ENCODE measurements at places on chromosomes 2 and 18.

GRCh38 chr18:62435435-62436031 is 87.3 kb upstream of the ZCCHC2 start:
- no peak for DNase-seq

DNA sequence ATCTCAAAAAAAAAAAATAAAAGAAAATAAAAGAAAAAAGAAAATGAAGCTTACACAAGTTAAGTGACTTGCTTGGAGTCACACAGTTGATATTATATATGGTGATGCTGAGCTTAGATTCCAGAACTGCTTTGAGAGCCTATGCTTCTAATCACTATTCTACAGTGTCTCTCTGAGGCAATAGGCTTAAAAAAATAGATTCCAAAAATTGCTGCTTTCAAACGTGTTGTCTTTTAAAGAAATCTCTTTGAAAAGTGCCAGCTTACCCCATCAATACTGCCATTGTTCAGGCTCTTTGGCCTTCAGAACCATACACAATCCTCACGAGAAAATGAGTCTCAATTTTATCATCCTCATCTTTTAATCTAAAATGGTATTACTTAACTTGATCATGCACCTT is 102.6 kb downstream of the CDK15 start:
- DNase-seq = no peak

DNA sequence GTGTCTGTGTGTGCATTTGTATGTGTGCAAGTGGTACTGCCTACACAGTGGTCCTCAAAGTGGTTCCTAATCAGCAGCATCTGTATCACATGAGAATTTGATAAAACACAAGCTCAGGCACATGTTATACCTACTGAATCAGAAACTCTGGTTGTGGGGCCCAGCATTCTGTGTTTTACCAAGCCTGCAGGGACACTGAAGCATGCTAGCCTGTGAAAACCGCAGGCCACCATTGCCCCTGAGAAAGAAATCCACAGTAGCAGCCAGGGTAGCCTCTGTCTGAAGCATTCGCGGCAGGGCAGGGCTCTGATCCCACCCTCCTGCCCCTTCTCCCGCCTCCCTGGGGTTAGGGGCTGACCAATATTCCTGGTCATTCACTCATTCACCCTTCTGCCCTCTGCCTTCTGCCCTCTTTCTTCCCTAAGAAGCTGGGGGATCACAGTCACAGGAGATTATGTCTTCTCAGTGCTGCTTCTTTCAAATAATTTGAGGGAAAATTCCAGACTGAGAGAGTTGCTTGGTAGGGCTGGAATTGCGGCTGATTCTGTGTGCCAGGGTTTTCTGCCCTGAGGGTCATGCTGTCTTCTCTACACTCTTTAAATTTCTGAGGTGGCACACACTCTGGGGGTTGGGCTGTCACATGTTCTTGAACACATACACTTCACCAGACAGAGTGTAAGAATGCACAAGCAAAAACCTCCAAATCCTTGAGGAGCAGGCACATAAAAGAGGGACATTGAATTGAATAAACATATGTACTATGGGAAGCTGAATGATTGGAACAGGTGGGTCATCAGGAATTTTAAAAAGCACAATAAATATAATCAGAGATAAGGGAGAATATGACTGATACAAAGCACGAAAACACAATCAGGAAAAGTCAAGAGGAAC is 126.6 kb upstream of the SEC11C start:
- DNase-seq = no peak

DNA sequence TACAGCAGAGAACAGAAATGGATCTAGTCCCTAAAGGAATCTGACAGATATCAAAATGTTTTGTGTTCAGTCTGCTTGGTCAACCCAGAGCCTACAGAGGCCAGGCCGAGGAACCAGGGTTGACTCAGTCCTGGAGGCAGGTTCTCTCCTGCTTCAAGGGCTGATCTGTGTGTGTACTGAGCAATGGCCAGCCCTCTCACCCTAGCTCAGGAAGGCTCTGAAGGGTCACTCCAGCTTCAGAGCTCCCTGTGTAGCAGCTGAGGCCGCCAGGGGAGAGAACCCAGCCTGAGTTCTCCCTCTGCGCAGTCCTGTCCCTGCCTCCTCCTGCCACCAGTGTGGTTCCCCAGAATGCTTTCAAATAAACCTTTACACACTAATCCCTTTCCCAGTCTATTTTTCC is 41.1 kb downstream of the NEURL3 start:
- no peak for DNase-seq

GRCh38 chr18:35185771-35186170 is 55.1 kb upstream of the ZNF397 start:
- no peak for DNase-seq

DNA sequence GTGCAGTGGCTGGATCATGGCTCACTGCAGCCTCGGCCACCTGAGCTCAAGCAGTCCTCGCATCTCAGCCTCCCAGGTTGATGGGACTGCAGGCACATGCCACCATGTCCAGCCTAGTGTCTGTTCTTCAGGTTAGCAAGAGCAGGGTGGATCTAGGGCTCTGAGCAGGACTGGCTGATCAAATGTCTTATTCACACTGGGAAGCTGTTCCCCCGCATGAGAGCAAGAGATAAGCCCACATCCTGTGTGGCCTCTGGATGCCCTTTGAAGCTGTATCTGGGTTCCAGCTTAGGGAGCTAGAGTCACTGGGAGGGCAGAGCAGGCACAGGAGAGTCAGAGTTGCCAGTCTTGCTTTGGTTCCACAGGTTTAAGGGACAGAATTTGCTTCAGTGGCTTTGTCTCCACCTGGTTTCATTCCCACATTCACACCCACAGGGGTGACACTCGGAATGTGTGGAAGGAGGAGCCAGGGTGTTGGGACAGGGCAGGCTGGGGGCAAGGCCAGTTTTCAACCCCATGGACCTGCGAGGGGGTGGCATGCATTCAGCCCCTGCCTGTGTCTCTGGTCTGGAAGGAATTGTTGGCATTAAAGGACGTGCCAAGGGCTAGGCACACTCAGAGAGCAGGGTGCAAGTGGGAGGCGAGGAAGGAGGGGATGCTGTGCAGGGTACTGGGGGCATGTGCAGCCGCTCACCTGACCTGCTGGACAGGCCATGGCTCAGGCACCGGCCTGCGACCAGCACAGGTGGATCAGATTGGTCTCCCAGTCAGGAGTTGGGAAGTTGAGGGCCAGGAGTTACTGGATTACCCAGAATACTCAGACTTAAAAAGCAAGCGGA is 24.5 kb downstream of the PTPN18 start:
- DNase-seq = no peak

DNA sequence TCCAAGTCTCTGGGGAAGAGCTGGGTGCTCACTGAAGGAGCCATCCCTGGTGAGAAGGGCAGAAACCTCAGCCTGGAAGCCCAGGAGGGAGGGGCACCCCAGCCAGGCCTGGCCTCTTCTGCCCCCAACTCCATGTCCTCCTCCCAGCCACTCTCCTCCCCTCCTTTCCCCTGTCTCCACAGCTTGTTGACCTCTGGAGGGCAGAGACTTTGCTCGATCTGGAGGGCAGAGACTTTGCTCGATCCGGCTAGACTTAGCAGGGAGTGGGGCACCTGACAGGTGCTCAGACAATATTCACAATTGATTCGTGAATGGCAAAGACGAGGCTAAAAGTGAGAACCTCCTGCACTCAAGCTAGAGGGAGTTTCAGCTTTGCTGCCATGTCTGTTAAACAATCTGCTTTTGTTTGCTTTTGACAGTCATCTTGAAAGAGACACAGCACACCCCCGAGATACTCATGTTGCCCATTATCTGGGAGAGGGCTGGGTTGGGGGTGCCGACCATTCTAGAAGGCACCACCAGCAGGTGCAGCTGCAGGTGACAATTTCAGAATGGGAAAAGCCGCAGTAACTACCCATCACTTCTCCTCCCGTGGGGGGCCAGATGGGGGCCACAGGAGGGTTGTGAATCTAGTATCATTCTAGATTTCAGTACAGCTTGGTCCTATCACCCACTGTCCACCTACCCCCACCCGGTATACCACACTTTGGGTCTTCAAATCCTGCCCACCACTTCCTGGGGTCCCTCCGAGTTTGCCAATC is 54.8 kb downstream of the DNMT3A start:
- DNase-seq = peak; percentile 61

DNA sequence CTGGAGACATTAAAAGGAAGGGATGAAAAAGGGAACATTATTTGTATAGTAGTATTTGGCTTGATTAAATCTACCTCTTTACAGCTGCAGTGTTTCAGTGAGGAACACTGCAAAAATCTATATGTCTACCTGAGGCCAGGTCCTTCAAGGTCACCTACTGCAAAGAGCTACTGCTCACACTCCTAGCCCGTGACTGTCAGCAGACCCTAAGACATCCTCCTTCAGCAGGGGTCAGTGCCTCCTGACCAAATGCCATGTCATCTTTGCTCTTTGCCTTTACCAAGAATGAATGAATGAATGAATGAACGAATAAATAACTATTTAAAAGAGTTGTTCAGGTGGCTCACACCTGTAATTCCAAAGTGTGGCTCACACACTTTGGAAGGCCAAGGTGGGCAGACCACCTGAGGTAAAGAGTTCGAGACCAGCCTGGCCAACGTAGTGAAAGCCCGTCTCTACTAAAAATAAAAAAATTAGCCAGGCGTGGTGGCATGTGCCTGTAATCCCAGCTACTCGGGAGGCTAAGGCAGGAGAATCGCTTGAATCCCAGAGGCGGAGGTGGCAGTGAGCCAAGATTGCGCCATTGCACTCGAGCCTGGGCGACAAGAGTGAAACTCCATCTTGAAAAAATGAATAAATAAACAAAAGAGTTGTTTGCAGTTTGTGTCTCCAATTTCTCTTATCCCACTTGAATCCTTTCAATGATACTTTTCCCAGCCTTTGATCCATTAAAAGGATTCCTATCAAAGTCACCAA is 84.3 kb upstream of the GRB14 start:
- DNase-seq = no peak

DNA sequence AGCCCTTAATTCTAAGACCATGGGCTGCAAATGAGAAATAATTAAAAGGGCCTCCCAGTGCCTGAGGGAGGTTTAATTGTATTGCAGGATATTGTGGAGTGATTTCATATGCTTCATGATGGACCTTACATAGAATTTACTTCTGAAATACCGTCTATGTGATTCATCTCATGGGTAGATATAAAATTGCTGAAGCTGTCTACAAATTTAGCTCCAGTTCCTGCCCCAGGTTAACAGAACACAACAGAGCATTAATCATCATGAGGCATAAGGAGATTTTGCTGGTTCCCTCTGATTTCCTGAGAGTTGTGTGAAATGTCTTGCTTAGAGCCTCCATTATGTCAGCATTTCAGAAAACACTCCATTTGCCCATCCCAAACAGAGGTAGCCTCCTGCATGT is 770 bp downstream of the UPP2 start:
- DNase-seq = no peak

- peak; percentile 29 for DNase-seq
These were observed 483 bp downstream of the OSBPL6 start for GRCh38 chr2:178194600-178195389.

- no peak for DNase-seq
These were observed 85.3 kb upstream of the TWSG1 start for GRCh38 chr18:9249254-9249653.

Measured in GM10248 (cell line).